ENCODE measurements at places on chromosomes 7 and 10.

- peak; percentile 69 for DNase-seq
Measured at GRCh38 chr10:63103971-63104409, 29.1 kb upstream of the NRBF2 start.

GRCh38 chr7:33630359-33630758 is 275.0 kb upstream of the BMPER start:
- DNase-seq, result no peak

DNA sequence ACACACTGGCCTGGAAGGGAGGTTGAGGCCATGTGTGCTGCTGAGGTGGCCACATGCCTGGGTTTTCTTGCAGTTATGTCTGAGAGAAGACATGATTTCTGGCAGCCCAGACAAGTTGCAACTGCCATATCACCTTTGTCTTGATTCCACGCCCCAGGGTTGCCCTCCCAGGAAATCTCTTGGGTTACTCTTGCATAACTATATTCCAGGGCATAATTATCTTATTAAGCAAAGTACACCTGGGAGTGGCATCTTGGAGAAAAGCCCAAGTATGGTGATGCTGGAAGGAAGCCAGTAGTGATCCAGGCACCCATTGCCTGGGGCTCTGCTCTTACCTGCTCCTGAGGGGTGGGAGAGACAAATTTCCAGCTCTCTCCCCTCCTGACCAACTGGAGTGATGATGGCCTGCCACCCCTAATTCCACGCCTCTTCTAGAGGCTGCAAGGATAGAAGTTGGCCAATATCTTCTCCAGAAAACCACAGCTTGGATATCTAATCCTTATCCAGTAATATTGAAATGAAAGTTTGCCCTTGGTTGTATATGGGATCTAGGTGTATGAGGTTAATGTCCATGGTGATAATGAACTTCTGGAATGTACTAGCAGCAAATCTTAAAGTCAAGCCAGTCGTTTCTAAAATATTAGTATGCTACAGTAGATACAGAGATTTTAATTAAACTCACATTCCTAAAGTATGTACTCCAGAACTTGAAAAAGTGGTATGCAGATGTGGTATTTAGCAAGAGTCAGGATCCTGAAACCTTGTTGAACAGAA is 5.0 kb downstream of the AKR1B10 start:
- DNase-seq, result no peak

DNA sequence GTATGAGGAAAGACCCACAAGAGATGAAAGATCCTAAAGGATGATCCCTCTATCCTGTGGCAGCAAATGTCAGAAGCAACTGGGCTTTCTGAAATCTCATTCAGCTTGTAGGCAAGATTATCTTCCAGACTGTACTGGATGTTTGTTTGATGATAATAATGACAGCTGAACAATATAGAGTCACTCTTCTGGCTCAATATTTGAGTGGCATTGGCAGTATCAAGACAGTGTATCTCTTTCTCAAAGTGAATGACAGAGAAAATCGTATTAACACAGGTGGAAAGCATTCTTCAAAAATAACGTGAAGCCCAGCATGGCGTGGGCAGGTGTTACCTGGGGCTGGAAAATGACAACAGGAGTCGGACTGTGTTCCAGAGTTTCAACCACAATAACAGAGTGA is 114.5 kb downstream of the GPR37 start:
- DNase-seq, result no peak

GRCh38 chr10:116151076-116151475 is 121.9 kb downstream of the GFRA1 start:
- no peak for DNase-seq
